ENCODE measurements at places on chromosomes 2 and 18.

GRCh38 chr2:172340394-172340793, 87.0 kb upstream of the ITGA6 start:
- no peak for DNase-seq

- no peak for DNase-seq
Measured at GRCh38 chr2:239014458-239015217, 166.8 kb downstream of the TWIST2 start.

DNA sequence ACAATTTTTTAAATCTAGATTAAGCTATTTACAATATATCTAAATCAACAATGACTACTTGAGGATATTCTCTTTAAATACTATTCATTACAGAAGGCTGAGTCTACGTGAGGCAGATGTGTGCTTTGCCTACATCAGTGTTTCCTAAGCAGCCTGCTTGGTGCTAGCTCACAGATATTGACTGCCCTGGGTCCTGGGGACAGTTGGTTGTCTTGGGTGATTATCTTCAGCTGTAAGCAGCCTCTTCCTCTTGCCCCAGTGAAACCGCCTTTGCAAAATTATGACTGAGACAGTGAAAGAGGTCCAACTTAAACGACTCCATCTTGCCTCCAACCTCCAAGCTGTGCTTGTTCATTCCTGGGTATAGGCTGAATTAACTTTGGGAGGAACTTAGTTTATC, 39.6 kb upstream of the CCDC88A start:
- no peak for DNase-seq

GRCh38 chr2:46448641-46449040, 30.7 kb upstream of the TMEM247 start:
- no peak for DNase-seq

DNA sequence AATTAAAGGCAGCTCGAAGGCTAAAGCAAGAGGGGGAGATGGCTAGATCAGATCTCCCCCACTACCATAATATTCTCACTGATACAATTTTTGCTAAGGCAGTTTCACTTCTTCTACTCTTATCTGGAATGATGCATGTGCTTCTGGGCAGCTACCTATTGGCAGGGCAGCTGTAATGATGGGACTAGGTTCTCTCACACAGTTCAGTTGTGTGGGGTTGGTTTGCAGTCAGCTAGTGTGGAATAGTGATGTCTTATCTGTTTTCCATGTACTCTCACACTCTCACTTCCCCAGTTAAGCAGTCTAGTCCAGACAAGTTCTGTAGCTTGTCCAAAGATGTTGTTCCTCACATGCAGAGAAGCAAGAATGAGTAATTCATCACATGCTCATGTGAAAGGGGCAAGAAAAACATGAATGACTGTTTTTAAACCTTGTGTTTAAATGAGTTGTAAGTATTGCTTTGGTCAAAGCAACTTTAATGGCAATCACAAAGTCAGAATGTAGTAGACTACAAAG, 836.1 kb downstream of the CBLN2 start:
- no peak for DNase-seq

GRCh38 chr2:12262681-12263436, 453.9 kb upstream of the TRIB2 start:
- no peak for DNase-seq

All from AG04449 (cell line).